ENCODE measurements at places on chromosomes 4 and X. TPM values are rescaled to one million over a fixed set of nuclear protein-coding genes. Genes with fewer than 3 reads are reported as not detected.

The HTR2C gene
- not detected for total RNA-seq

The PLAC1 gene
- total RNA-seq = 0.69 TPM

The F8A2 gene
- total RNA-seq = not detected

DNA sequence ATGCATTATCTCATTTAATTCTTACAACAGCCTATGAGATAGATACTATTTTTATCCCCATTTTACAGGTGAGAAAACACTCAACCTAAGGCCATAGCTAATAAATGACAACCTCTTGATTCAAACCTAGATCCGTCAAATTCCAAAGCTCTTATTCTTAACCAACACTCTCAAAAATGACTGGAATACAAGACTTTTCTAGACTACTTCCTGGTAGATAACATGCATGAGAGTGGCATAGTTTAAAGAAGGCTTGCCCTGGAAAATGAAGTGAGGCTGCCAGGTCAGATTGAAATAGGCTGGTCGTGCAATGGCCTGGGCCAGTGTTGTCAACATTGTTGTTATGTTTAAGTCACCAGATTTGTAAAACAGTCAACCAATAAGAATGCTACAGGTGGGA lies 86.6 kb downstream of the DNAAF6 start:
- no peaks in the 10 kb centered on the region for H3K4me1 ChIP-seq
- no peak overlapping the region for H3K27ac ChIP-seq
- H3K27me3 ChIP-seq = no peaks in the 10 kb centered on the region
- DNase-seq = no peak

DNA sequence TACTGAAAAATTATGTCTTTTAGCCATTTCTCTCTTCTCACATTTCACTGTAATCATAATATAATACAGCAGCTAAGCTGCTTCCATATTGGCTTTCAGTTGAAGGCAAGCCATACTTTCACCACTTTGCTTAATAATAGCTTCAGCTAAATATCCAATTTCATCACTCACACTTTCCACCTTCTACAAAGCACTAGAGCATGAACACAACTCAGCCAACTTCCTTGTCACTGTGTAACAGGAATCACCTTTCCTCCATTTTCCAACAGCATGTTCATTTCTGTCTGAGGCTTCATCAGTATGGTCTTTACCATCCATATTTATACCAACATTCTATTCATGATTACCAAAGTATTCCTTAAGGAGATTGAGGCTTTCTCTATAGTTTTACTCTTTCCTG lies 219.8 kb upstream of the CTSO start:
- H3K36me3 ChIP-seq = no peaks in the 10 kb centered on the region
- no peaks in the 10 kb centered on the region for H3K4me1 ChIP-seq
- H3K4me3 ChIP-seq = no peak overlapping the region
- no peak overlapping the region for H3K27ac ChIP-seq
- no peaks in the 10 kb centered on the region for H3K27me3 ChIP-seq
- DNase-seq = no peak

GRCh38 chr4:71187404-71188155 lies 151.2 kb upstream of the SLC4A4 start:
- H3K4me3 ChIP-seq = peak overlapping the region; percentile 42
- peaks cover 1% of the 10 kb centered on the region for H3K27me3 ChIP-seq
- peaks cover 15% of the 10 kb centered on the region for H3K4me1 ChIP-seq
- no peak overlapping the region for H3K27ac ChIP-seq
- H3K36me3 ChIP-seq = no peaks in the 10 kb centered on the region
- DNase-seq = no peak

All from HepG2 (cell line).